Activated CD8-positive, alpha-beta memory T cell treated with anti-CD3 and anti-CD28 coated beads for 24 hours (primary cell): ENCODE measurements at places on chromosomes 4 and X.

GRCh38 chr4:77044461-77045150 is 31.2 kb downstream of the CCNI start:
- no peak for DNase-seq

- no peak for DNase-seq
These were observed 25.8 kb upstream of the SOD3 start for GRCh38 chr4:24769571-24769970.

DNA sequence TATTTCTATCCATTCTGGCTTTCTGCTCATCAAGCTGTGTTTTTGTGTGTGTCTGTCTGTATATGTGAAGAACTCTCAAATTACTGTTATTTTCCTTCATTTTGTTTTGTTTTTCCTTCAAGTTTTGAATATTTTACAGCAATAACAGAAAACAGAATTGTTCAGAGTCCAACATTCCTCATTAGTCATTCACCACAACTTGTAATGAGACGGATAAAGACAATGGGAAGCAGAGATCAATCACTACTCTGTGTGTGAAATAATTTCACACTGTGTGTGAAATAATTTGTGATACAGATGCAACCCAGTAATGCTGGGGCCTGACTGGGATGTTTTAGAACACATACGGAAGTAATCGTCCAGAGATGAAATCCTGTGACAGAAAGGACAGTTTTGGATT is 55.2 kb downstream of the HPGD start:
- DNase-seq = no peak

DNA sequence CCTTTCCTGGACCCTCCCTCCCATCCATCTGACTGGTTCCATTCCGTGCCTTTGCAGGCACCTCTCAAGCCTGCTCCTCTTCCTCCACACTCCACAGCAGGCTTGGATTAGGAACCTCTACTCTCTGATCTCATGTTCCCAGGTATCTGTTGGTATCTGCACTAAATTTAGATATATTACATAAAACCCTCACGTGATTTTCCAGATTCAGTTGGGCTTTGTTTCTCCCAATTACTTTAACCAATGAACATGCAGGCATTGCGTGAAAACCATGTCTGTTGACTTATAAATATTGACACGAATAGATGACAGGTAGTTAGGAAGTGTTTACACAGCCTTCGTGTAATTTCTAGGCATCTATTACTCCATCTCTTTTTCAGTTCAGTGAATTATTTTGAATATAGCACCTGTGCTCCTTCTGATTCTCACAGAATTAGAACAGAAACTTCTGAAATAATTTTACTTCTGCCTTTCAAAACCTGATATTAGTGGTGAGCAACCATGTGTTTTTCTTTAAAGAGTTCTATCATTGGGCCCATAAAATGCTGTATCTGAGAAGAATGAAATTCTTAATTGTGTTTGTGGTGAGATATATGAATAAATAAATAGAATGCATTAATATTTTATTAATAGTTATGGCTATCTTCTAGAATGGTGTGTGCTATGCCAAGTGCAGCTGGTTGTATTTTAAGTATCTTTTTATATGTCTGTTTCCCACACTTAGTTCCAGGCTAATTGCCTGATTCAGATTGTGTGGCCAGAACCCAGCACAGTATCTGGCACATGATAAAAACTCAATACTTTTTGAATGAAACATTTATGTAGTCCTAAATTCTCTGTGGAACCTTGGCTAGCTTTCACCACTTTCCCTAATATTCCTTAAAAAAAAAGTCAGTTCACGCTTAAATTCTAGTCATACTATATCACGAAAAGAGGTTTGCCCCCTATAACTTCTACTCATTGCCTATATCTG is 304.8 kb downstream of the QDPR start:
- no peak for DNase-seq

DNA sequence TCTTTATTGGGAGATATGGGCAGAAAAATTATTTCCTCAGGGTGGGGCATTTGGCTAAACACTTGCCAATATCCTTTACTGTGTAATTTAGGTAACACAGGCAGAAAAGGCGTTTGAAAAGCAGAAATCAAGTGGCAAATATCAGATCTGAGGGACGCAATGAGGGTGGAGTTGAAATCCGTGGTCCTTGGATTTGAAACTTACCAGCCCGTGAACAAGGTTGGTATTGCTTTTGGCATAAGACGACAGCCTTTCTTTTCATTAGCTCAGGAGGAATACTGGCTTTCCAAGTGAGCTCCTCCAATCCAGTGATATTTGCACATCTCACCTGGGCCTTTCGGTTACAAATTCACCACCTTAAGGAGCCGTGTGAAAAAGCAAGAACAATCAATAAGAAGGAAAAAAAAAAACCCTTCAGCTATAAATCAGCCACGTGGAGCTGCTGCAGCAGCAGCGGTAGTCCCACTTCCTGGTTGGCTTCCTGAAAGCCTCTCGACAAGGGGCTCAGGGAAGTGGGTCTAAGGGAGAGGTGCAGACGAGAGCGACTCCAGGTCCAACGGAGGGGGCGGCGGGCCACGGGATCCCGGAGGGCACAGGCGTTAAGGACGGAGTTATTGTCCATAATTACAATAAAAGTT is 734 bp upstream of the GALNT7 start:
- no peak for DNase-seq
